ENCODE measurements at places on chromosomes 13 and 19. TPM values are rescaled to one million over a fixed set of nuclear protein-coding genes. Genes with fewer than 3 reads are reported as not detected.

SYNE4 gene
- not detected for total RNA-seq

PDE4C gene
- total RNA-seq, result 0.10 TPM

CATSPERD gene
- not detected for total RNA-seq

NDUFS7 gene
- total RNA-seq, result 99.1 TPM

ZFR2 gene
- not detected for total RNA-seq

ZNF628 gene
- total RNA-seq, result 3.1 TPM

GYS1 gene
- 60.1 TPM for total RNA-seq

KLK15 gene
- not detected for total RNA-seq

FGF21 gene
- not detected for total RNA-seq

MBD3L2 gene
- total RNA-seq, result not detected

ZNF414 gene
- 5.9 TPM for total RNA-seq

SLC25A41 gene
- not detected for total RNA-seq

HDGFL2 gene
- total RNA-seq, result 41.9 TPM

ZNF865 gene
- 0.68 TPM for total RNA-seq

NFIX gene
- total RNA-seq, result 19.6 TPM

KIRREL2 gene
- not detected for total RNA-seq

RASAL3 gene
- 0.72 TPM for total RNA-seq

LGALS14 gene
- not detected for total RNA-seq

FAM216B gene
- not detected for total RNA-seq

SYT3 gene
- total RNA-seq, result not detected

KLF2 gene
- total RNA-seq, result 2.8 TPM

ZNF575 gene
- 0.20 TPM for total RNA-seq

ERICH6B gene
- not detected for total RNA-seq

CBY2 gene
- total RNA-seq, result not detected

ZNF780A gene
- total RNA-seq, result 26.0 TPM

ADPRHL1 gene
- total RNA-seq, result 0.29 TPM

ICAM4 gene
- 0.24 TPM for total RNA-seq

ETV2 gene
- total RNA-seq, result 0.39 TPM

NLRP4 gene
- total RNA-seq, result not detected

APLP1 gene
- total RNA-seq, result 15.3 TPM

HIF3A gene
- total RNA-seq, result not detected

B3GNT3 gene
- 0.12 TPM for total RNA-seq

ZNF284 gene
- total RNA-seq, result 3.5 TPM

SLC7A10 gene
- not detected for total RNA-seq

CD70 gene
- 1.2 TPM for total RNA-seq

KLK1 gene
- not detected for total RNA-seq

ZNF442 gene
- 2.1 TPM for total RNA-seq

Data from RPMI7951 (cell line).